Hypothalamus (tissue), 51 donors: ENCODE measurements at places on chromosomes 7 and 10.

DNA sequence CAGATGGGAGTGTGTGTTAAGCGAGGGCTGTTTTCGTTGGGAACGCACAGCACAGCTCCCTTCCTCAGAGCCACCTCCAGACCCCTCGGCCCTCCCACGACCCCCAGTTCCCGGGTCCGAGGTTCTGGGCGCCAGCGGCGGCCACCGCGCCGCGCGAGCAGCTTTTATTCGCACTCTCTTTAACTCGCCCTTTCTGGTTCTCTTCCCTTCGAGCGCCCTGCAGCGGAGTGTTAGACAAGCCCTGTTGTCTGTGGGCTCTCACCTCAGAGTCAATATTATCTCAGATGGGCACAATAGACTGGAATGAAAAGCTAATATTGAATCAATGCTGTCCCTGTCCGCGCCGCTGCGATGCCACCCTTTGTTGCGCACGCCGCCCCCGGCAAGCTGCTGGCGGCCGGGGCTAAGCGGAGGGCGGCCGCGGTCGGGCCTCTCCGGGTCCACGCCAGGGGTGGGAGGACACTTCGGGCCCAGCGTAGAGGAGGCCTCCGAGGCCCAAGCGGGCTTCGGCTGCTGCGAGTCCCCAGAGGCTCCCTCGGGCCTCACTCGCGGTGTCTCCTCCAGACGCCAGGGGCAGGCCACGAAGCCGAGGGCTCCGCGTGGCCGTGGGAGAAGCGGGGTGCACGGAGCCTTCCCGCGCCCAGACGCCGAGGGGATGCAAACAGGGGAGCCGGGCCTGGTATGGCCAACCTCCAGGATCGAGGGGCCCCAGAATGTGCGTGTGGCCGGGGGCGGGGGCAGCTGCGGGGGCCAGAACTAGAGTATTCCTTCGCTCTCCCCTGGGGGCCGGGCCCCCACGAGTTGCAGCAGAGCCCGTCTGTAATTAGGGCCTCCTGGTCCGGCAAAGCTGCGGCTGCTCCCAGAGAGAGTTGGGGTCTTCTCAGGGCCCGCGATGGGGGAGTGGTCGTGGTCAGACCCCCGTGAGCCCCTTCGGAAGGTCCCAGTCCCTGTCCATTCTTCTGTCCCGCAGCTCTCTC is 7.9 kb upstream of the EMX2 start:
- DNase-seq = no peak

DNA sequence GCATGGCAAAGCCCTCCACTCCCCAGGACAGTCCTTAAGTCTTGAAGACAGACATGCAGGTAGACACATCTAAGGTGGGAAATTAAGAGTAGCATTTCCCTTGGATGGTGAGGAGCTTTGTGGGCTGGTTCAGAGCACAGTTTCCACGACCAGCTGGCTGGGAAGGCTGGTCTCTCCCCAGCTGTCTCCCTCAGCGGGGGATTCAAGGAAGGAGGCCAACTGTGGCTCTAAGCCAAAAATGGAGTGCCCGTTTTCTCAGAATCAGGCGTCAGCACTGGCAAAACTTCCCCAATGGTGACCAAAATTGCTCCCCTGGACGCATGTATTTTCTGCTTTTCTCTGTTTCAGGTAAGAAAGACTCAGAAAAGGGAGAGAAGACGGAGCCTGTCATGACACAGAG is 230.6 kb upstream of the FZD8 start:
- no peak for DNase-seq

- no peak for DNase-seq
Observed at GRCh38 chr7:155773531-155773930, 38.7 kb downstream of the SHH start.

GRCh38 chr7:88689821-88690220 is 69.7 kb upstream of the ZNF804B start:
- DNase-seq = no peak

- no peak for DNase-seq
Observed at GRCh38 chr7:87354749-87355148, 9.3 kb downstream of the CROT start.

- DNase-seq = no peak
Observed at GRCh38 chr7:120023494-120024167, 249.3 kb upstream of the KCND2 start.

GRCh38 chr10:21912625-21913024 is 90.9 kb downstream of the DNAJC1 start:
- DNase-seq = no peak

GRCh38 chr10:80473692-80474596 is 19.8 kb downstream of the TSPAN14 start:
- DNase-seq = no peak

DNA sequence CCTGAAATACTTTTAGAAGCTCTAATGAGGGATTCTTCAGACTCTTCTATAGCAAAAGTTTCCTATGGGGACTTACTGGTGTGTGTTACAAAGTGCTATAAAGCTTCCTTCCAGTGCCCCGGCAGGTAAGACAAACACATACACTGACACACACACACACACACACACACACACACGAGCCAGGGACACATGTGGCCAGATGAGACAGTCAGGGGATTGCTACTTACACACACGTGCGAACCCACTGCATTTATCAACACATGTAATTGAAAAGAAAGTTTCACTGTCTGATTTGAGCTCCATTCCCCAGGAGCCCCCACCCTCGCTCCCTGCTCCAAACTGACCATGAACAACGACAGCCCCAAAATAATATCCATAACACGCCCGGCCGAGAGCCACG is 119.8 kb downstream of the PRPF18 start:
- no peak for DNase-seq

- DNase-seq = no peak
Observed at GRCh38 chr7:90568213-90568612, 27.9 kb upstream of the CDK14 start.

DNA sequence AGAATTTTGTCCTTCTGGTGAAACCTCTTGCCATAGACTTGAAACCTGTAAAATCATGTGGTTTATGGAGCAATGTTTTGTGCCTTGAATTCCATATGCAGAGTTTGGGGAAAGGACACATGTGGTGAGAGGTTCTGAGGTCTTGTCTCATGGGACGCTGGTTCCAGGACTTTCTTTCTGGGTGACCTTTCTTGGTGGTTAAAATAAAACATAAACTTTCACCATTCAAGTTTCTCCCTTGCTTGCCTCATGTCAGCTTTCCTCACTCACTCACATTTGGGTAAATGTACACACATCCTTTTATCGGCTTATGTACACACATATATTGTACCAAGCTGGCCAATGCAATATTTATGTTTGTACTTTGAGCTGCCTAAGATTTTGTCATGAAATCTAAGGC is 144.9 kb upstream of the CELF2 start:
- no peak for DNase-seq

DNA sequence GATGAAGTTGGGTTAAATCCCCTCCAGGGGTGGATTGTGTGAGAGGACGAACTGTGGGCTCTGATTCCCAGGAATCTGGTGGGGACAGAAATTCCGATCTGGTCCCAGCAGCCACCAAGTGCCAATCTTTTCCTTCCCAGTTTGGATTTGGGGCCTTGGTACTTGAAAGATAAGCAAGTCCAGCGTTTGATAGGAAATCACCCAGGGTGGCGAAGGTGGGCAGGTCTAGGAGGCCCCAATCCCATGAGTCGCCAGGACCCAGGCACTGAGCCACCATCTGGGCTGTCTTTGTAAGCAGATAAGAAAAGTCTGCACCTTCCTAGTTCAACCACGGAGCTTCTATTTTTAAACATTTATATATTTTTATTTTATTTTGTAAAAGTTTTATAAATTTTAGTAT is 122.6 kb upstream of the LSM8 start:
- no peak for DNase-seq

DNA sequence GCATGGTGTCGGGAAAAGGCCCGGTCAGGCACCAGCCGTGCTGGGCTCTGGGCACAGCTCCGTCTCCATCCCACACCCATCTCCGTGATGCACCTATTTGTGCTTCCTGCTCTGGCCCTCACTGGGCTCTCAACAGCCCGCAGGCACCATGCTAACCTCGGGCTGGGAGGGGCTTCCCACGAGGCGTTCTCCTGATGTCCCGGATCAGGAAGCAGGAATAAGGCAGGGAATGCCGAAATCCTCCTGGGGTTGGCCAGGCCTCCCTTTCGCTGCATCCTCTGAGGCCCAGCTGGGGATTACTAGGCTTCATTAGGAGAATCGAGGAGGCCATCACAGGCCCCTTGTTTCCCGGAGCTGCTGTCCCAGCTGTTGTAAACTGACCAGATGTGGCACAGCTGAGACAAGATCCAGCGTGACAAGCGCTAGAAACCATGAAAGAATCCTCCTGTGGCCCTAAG is 72.0 kb downstream of the FAM53B start:
- no peak for DNase-seq

DNA sequence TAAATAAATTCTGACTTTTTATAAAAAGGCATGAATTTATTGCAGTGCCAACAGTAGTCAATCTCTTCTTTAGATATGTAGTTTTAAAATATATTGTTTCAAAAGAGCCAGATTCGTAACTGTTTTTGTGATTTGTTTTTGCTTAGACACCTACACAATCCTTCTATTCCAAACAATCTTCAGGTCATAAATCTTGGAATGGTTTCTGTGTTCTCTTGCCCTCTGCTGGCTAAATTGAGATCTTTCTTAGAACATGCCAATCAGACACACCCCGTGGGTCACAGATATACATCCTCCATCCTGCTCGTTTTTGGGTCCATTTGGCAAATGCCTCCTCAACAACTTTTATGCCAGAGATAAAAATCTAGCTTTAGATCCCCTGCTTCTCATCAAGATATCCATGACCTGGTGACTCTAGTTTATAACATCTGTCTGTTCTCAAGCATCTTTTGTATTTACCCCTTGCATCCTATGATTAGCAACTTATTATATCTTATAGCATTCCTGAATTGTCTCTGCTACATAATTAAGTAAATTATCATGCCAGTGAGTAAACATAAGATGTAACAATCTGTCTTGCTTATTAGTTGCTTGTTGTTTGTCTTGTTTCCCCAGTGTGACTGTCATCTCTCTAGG is 35.3 kb upstream of the IFRD1 start:
- no peak for DNase-seq

GRCh38 chr7:74134117-74134620 is 40.0 kb upstream of the EIF4H start:
- no peak for DNase-seq

DNA sequence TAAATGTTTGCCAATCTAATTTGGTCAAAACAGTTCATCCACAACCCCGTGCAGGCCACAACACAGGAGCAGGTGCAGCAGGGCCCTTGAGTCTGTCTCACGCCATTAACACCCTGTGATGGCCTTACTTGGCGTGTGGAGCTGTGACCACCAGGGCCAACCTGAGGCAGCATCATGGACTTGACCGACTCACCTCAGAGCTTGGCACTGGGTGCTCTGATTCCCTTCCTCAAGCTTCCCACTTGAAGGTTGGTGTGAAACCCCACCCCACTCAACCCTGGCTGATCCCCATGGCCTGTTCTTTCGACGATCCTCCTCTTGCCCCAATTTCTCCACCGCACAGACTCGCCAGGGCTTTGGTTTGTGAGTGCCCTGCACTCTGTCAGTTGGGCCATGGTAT is 623.1 kb downstream of the PTPRN2 start:
- no peak for DNase-seq

DNA sequence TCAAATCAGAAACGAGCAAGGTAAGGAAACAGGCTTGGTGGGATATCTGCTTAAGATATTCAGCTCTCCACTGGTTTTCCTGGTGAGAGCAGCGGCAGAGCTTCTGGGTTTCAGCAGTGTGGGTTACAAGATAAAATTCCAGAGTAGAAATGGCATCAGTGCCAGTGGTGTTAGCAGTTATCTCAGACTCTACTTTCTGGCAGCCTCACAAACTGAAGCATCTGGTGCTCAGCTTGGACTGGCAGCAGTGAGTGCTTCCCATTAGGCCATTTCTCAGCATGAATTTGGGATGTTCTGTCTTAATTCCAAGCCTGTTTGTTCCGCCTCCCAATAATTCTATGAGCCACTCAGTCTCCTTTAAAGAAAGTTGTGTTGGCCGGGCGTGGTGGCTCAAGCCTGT is 6.9 kb upstream of the GSTO2 start:
- DNase-seq = no peak

DNA sequence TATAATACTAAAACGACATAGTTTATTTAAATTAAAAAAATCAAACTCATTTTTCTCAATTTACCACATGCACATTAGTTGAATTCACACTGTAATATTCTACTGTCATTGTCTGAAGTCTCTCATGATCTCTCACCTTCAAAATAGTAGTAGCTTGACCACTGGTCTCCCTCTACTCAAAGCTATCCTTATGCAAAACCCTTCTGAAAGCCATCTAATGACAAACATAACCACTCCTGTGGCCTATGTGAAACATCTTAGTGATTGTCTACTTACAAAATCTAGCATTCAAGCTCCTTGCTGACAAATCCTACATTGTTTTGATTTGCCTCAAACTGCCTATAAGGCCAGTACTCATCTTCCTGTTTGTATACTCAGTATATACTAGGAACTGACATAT is 606.0 kb upstream of the GHITM start:
- DNase-seq = no peak

DNA sequence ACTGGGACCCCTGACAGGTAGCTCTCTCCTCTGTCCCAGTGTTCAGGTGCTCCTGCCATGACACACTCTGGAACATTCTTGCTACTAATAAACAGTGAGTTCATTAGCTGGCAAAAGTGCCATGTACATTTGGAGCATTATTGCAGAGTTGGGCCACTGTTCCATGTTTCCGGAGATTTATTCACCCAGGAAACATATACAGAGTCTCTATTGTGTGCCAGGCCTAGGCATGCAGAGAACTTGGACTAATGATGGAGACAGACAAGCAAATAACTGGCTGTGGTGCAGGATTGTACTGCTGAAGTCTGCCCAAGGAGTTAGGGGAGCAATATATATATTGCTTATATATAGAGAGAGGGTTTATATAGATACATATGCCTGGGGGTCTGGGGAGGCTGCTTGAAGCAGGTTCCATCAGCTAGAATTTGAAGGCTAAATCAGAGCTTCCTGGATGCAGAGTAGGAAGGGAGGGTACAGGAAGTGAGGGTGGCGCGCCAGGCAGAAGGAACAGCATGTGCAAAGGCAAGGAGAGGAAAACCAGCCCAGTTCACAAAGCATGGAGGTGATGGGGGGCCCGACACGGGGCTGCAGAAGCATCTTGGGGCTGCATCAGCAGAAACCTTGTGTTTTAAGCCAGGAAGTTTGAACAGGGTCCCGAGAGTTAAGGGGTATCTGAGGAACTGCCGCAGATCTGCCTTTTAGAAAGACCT is 22.7 kb upstream of the EEPD1 start:
- DNase-seq = no peak

GRCh38 chr7:145489609-145490008 is 627.0 kb upstream of the CNTNAP2 start:
- no peak for DNase-seq
